Fibroblast of lung (primary cell): ENCODE measurements at places on chromosomes 4 and X. TPM values are rescaled to one million over a fixed set of nuclear protein-coding genes. Genes with fewer than 3 reads are reported as not detected.

GRCh38 chr4:48175328-48175727 lies 41.3 kb upstream of the TXK start:
- no peaks in the 10 kb centered on the region for H3K27me3 ChIP-seq
- no peak overlapping the region for H3K4me3 ChIP-seq
- H3K36me3 ChIP-seq: no peaks in the 10 kb centered on the region
- no peak for DNase-seq
- no peak overlapping the region for H3K27ac ChIP-seq

CCNQ gene
- 24.4 and 28.2 TPM in 2 replicates for total RNA-seq

PNMA3 gene
- total RNA-seq: 0.26 and 0.33 TPM in 2 replicates

DNA sequence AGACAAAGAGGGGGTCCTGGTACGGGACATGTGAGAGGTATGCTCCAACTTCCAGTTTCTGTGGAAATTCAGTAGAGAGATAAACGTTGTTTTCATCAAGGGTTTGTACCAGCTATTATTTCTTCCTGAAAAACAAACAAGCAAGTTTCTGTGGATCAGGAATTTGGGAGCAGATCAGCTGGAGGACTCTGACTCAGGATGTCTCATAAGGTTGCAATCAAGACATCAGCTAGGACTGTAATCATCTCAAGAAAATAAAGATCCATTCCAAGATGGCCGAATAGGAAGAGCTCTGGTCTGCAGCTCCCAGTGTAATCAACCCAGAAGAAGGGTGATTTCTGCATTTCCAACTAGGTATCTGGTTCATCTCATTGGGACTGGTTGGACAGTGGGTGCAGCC lies 23.5 kb upstream of the NFKB1 start:
- no peaks in the 10 kb centered on the region for H3K4me1 ChIP-seq
- no peaks in the 10 kb centered on the region for H3K27me3 ChIP-seq
- no peak overlapping the region for H3K27ac ChIP-seq

DNA sequence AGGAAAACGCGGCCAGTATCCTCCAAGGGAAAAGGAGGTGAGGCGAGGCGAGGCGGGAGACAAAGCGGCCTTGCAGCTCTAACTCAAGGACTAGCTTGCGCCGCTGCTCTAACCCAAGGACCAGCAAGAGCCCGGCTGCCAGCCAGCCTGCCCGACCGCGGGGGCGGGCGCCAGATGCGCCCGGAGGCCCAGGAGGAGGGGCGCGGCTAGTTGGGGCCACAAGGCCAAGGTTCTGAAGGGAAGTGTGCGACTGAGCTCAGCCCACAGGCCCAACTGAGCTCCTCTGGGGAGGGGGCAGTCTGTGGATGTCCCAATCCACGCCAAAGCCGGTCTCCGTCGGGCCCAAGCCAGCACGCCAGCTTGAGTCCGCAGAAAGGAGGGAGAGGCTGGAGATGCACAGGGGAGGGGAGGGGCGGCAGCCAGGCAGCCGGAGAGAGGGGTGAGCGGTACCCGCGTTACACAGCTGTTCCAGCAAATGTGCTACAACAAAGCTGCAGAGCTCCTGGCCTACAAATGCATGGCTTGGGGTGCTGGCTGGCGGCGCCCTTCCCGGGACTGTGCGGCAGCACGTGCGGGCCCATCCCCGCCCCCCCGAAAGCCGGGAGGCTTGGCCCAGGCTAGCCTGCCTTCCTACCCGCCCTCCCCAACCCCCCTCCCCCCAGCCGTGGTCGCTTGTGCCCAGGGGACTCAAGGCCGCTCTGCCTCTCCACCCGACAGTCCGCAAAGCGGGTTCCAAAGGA lies 637 bp downstream of the AMER1 start:
- peak; percentile 34 for DNase-seq
- H3K27ac ChIP-seq: peak overlapping the region; percentile 67
- H3K27me3 ChIP-seq: no peaks in the 10 kb centered on the region

DNA sequence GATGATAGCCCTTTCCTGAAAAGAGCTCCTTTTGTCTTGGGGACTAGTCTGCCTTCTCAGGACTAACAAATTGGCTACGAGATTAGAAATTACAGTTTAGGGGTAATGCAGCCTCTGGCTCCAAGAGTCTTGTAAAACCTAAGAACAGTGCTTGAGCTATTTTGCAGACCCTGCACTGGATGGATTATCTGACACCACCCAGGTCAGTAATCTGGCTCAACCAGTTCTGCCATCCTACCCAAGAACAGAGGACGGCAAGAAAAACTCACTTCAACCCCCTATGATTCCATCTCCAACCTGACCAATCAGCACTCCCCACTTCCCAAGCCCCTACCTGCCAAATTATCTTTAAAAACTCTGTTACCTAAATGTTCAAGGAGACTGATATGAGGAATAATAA lies 225.1 kb downstream of the FAM47A start:
- no peaks in the 10 kb centered on the region for H3K4me1 ChIP-seq
- H3K36me3 ChIP-seq: no peaks in the 10 kb centered on the region
- no peak for DNase-seq
- no peaks in the 10 kb centered on the region for H3K27me3 ChIP-seq
- H3K27ac ChIP-seq: no peak overlapping the region
- no peak overlapping the region for H3K4me3 ChIP-seq

GRCh38 chr4:163166041-163166579 lies 580 bp downstream of the NAF1 start:
- peak overlapping the region; percentile 94 for H3K27ac ChIP-seq
- H3K36me3 ChIP-seq: no peaks in the 10 kb centered on the region
- no peaks in the 10 kb centered on the region for H3K4me1 ChIP-seq
- peak overlapping the region; percentile 87 for H3K4me3 ChIP-seq

IL3RA gene
- under 0.01 TPM in 1 of 2 replicates, not detected in the other for total RNA-seq

GRCh38 chr4:54058171-54058570 lies 6.2 kb downstream of the CHIC2 start:
- no peak for DNase-seq
- H3K27me3 ChIP-seq: no peaks in the 10 kb centered on the region
- H3K4me1 ChIP-seq: peaks cover 2% of the 10 kb centered on the region
- no peak overlapping the region for H3K27ac ChIP-seq
- H3K4me3 ChIP-seq: no peak overlapping the region
- no peaks in the 10 kb centered on the region for H3K36me3 ChIP-seq

EOLA2 gene
- 15.9 and 17.2 TPM in 2 replicates for total RNA-seq

GRCh38 chrX:110168585-110168984 lies 149.3 kb downstream of the AMMECR1 start:
- H3K27me3 ChIP-seq: no peaks in the 10 kb centered on the region
- H3K4me1 ChIP-seq: peaks cover under 1% of the 10 kb centered on the region
- H3K27ac ChIP-seq: no peak overlapping the region
- no peak overlapping the region for H3K4me3 ChIP-seq
- no peaks in the 10 kb centered on the region for H3K36me3 ChIP-seq
- DNase-seq: peak; percentile 62

DNA sequence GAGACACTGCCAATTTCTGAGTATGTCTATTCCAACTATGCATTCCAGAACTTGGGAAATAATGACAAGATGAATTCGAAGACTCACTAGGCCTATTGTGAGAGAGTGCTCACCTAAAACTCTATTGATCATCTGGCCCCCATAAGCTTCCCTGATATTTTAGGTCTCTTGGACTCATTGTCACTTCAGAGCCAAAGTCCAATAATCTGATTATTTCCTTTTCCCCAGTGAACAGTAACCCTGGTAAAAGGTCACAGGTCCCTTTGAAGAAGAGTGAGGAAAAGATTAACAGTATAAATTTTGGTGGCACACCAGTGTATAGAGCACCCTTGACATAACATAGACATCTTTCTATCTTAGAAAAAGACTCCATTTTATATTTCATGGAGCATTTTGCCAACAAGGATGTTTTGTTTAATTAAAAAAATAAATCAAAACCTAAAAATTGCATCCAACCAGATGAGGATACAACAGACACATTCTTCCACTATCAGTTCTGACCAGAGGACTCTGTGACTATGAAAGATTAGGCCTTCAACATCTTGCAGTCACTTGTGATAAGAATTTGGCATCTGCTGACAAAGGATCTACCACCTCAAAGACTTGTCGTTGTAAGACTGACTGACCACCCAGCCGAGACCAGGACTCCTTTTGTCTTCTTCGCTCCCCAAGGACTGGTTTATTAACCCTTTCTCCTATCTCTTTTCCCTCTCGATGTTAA lies 191.9 kb downstream of the MAB21L2 start:
- no peaks in the 10 kb centered on the region for H3K27me3 ChIP-seq
- H3K27ac ChIP-seq: no peak overlapping the region
- H3K36me3 ChIP-seq: no peaks in the 10 kb centered on the region
- H3K4me1 ChIP-seq: peaks cover 2% of the 10 kb centered on the region
- no peak for DNase-seq

- H3K4me1 ChIP-seq: no peaks in the 10 kb centered on the region
- H3K4me3 ChIP-seq: no peak within 1 kb of the TSS
- H3K27ac ChIP-seq: no peak within 1 kb of the TSS
- no peak for DNase-seq
Observed at GRCh38 chrX:30241724-30242415, at the start of gene MAGEB4. MAGEB4 (plus strand) TSS chrX:30242000; CDS start chrX:30242136, 136 bp downstream.

GRCh38 chrX:107713203-107713542 lies 62.4 kb downstream of the TSC22D3 start:
- no peak for DNase-seq
- no peaks in the 10 kb centered on the region for H3K36me3 ChIP-seq
- H3K27me3 ChIP-seq: no peaks in the 10 kb centered on the region
- no peak overlapping the region for H3K4me3 ChIP-seq
- H3K27ac ChIP-seq: no peak overlapping the region
- peaks cover 3% of the 10 kb centered on the region for H3K4me1 ChIP-seq

DNA sequence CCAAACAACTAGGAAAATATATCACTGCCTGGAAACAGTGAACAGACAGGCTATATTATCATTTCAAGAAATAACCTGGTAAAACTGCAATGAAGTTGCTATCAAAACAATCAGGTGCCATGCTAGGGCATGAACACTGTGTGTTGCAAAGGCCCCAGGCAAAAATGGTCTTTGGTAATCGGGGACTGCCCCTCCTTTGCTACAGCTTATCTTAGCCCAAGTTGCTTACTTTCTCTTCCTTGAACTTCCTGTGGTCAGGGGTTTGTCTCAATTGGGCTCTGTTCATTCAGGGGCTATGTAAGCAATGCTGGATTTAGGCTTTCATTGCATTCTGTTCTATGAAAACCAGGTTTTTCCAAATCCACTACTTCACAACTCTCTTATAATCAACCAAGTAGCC lies 30.4 kb downstream of the SCML1 start:
- no peaks in the 10 kb centered on the region for H3K36me3 ChIP-seq
- no peaks in the 10 kb centered on the region for H3K4me1 ChIP-seq
- peaks cover 4% of the 10 kb centered on the region for H3K27me3 ChIP-seq
- H3K4me3 ChIP-seq: no peak overlapping the region
- H3K27ac ChIP-seq: no peak overlapping the region
- DNase-seq: no peak

PF4V1 gene
- not detected in 2 replicates for total RNA-seq

- H3K27ac ChIP-seq: no peak overlapping the region
- H3K27me3 ChIP-seq: no peaks in the 10 kb centered on the region
- H3K36me3 ChIP-seq: peaks cover 17% of the 10 kb centered on the region
- H3K4me1 ChIP-seq: no peaks in the 10 kb centered on the region
- no peak overlapping the region for H3K4me3 ChIP-seq
- no peak for DNase-seq
Observed at GRCh38 chr4:5810151-5810550, 82.7 kb downstream of the CRMP1 start.

CXorf49B gene
- not detected in 2 replicates for total RNA-seq

FAM184B gene
- total RNA-seq: under 0.01 TPM in 1 of 2 replicates, not detected in the other

GRCh38 chrX:34810364-34810763 lies 132.2 kb upstream of the FAM47B start:
- no peak overlapping the region for H3K27ac ChIP-seq
- H3K4me1 ChIP-seq: peaks cover 2% of the 10 kb centered on the region
- DNase-seq: peak; percentile 66
- H3K27me3 ChIP-seq: no peaks in the 10 kb centered on the region

- no peaks in the 10 kb centered on the region for H3K27me3 ChIP-seq
- no peak overlapping the region for H3K4me3 ChIP-seq
- no peaks in the 10 kb centered on the region for H3K36me3 ChIP-seq
- H3K4me1 ChIP-seq: no peaks in the 10 kb centered on the region
- peak; percentile 58 for DNase-seq
Observed at GRCh38 chr4:129043523-129043922, 49.8 kb downstream of the SCLT1 start.

DNA sequence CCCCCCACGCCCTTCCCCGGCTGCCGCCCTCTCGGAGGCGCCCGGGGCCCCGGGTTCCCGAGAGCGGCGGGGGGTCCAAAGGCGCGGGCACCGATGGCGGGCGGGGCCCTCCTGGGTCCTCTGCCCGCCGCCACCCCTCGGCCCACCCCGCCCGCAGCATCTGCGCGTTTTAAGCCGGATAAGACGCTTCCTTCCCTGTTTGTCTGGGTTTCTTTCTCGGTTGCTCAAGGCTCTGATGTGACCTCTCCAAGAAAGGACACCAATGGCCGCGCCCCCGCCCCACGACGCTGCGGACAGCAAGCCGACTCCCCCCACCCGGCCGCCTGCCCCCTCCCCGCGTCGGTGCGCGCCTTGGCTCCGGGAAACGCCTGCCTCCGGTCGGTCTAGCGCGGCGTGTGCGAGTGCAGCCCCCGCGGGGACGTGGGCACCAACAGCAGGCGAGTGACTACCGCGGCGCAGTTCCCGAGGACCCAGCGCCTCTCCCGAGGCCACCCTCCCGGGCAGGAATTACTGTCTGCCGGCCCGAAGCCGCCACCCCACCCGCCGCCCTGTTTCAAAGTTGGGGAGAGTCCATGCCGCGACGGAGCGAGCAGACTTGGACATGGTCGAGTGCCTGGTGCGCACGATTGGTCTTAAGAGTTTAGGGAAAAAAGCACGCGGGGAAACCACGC lies 21.1 kb upstream of the HMX1 start:
- no peaks in the 10 kb centered on the region for H3K36me3 ChIP-seq
- peaks cover 13% of the 10 kb centered on the region for H3K27me3 ChIP-seq
- H3K27ac ChIP-seq: no peak overlapping the region
- H3K4me3 ChIP-seq: no peak overlapping the region
- no peak for DNase-seq
- H3K4me1 ChIP-seq: no peaks in the 10 kb centered on the region

DNA sequence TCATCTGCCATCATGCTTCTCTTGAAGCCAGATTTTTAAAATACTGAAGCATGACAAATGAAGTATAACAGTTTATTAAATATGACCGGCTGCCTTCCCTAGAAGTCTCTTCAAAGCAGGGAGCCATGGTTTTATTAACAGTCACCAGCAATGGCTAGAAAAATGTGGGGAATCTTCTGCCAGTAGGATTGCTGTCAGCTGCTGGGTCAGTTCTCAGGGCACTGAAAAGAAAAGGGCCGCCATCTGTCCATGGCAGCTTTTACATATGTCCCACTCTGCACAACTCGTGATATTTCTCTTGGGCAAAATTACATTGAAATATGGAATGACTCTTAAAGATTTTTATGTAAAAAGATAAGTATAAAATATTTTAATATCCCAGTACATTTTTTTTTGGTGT lies 2.8 kb downstream of the CCNG2 start:
- H3K36me3 ChIP-seq: peaks cover 4% of the 10 kb centered on the region
- no peak for DNase-seq
- no peaks in the 10 kb centered on the region for H3K27me3 ChIP-seq
- H3K4me1 ChIP-seq: no peaks in the 10 kb centered on the region

- H3K27ac ChIP-seq: no peak overlapping the region
- no peaks in the 10 kb centered on the region for H3K27me3 ChIP-seq
- no peaks in the 10 kb centered on the region for H3K4me1 ChIP-seq
- no peak overlapping the region for H3K4me3 ChIP-seq
- peak; percentile 61 for DNase-seq
Observed at GRCh38 chrX:11724122-11725017, 33.7 kb upstream of the MSL3 start.
